Activated naive CD8-positive, alpha-beta T cell treated with anti-CD3 and anti-CD28 coated beads, Interleukin-2, amount 10 ng/mL, durations not matched to agents 7 days and 5 days (primary cell): ENCODE measurements at places on chromosomes 7 and 10. TPM values are rescaled to one million over a fixed set of nuclear protein-coding genes. Genes with fewer than 3 reads are reported as not detected.

Gene C7orf33
- total RNA-seq, result not detected

GRCh38 chr10:111410740-111411139 is 333.9 kb downstream of the ADRA2A start:
- DNase-seq, result no peak

DNA sequence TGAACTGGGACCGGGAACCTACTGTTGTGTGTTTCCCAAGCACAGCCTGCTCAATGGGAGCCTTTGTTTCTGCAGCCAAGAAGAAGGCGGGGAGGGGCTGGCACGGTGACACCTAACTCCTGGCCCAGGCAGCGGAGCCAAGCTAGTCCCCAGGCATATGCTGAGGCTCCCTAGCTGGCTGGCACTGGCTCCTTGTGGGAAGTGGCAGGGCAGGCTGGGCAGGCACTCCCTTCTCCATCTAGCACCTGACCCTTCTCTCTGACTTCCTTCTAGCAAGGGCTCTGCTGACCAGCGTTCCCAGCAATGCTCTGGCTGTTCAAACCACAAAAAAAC is 325.0 kb downstream of the PLXNA4 start:
- DNase-seq, result no peak

DNA sequence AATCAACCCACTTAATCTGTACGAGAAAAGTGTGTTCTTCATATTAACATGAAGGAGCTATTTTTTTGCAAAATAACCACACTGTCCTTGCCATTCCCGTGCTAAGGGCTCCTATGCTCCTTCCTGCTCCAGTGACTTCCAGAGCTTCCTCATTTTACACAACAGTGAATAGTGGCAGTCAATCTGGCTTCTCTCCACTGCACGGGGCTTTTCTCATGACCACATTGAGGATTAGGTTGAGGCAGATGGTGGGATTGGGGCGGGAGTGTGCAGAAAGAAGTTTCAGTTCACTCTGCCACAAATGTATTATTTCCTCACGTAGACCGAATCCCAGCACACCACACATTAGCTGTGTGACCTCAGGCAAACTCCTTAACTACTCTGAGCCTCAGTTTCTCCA is 235.1 kb downstream of the ARHGAP12 start:
- no peak for DNase-seq

Gene WDFY4
- 2.4 TPM for total RNA-seq

Gene ZNF365
- total RNA-seq, result 0.58 TPM

DNA sequence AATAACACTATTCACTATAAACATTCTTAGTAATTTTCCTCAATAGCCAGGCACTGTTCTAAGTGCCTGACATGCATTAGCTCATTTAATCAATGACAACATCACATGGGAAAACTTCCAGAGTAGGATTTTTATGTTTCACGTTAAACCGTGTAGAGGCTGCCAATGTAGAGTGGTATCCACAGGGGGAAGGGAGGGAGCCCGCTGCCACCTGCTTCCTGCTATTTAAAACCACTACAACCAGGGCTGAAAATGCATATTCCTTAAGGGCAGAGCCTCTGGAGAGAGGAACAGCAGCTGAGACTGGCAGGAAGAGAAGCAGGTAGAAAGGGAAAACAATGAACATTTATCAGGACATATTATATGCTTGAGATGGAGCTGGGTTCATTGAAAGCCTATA is 684.3 kb upstream of the AUTS2 start:
- no peak for DNase-seq
